ENCODE measurements at places on chromosomes 12 and 14.

GRCh38 chr12:91225316-91225715, 42.7 kb upstream of the DCN start:
- DNase-seq = no peak

- no peak for DNase-seq
These were observed 562 bp downstream of the PAN2 start for GRCh38 chr12:56333197-56333678.

DNA sequence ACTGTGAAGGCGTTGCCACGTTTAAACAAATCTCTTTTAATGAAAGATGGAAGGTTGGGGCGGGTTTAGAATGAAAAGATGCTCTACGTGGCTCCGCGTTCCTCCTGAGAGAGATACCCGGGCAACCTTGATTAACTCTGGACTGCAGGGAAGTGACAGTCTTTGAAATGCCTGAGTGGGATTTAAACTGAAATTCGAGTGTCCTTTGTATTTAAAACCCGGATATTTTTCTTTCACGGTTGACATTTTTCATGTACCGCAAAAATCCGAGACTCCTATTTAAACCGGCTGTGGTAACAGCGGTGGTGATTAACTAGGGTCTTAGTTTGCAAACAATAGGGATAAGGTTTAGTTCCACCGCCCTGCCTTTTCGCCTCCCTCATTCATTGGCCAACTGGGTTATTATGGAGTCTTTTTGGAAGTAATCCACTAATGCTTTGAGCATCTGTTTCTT, 707 bp downstream of the G2E3 start:
- peak; percentile 26 for DNase-seq

DNA sequence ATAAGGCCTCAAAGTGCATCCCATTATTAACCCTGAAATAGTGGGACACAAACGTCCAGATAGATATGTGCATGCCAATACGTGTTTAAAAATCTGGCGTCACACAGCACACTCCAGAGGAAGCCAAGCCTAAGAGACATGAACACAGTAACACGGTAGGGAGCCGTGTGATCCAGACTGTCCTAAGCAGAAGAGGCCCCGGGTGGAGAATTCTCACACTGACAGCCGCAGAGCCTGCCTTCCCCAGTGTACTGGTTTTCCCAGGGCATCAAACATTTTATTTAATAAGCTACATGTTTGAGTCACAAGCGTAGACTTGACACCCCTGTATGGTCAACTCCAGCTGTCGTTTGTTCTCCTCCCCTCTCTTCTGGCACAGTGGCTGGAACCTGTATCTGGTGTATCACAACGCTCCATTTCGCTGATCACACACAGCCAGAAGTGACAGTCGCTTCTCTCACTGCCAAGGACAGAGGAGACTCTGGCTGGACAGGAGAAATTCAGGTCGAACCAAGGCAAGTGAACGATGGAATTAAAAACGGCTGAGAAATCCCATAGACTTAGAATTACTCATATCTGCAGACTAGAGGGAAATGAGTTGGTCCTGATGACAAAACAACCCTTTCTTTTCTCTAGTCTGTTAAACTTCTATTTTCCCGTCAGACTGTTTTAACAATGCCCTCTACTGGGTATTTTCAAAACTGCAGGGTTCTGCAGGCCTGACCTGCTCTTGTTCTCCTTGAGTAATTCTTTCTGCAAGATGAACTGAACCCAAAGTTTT, 359.9 kb downstream of the RGS6 start:
- DNase-seq = no peak

- DNase-seq = no peak
These were observed 11.9 kb downstream of the RIN3 start for GRCh38 chr14:92525322-92526095.

- peak; percentile 69 for DNase-seq
These were observed 39.3 kb downstream of the CCDC177 start for GRCh38 chr14:69535230-69535848.

- peak; percentile 12 for DNase-seq
These were observed 1122.1 kb upstream of the SEL1L start for GRCh38 chr14:82655770-82656169.

- DNase-seq = peak; percentile 81
These were observed 159.4 kb downstream of the SPTSSA start for GRCh38 chr14:34302654-34303053.

DNA sequence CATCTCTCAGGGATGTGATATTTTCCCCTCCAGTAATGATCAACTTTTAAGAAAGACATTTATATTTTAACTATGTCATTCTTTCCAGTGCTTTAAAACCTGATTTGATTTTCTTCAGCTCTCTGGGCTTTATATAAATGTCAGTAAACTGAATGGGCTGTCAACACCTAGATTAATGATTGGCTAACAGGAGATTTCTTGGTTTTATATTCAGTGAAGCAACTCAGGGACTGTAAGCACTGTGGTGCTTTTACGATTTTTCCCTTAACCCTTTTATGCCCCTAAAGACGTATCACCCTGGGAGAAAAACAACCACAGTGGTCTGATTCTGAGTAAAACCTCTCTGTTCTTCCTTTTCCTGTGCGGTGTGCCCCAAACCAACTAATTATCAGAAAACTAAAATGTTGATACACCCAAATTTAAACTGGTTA, 38.0 kb downstream of the PTGER2 start:
- DNase-seq = no peak

- no peak for DNase-seq
These were observed 5.8 kb upstream of the TNFRSF1A start for GRCh38 chr12:6347367-6348338.

DNA sequence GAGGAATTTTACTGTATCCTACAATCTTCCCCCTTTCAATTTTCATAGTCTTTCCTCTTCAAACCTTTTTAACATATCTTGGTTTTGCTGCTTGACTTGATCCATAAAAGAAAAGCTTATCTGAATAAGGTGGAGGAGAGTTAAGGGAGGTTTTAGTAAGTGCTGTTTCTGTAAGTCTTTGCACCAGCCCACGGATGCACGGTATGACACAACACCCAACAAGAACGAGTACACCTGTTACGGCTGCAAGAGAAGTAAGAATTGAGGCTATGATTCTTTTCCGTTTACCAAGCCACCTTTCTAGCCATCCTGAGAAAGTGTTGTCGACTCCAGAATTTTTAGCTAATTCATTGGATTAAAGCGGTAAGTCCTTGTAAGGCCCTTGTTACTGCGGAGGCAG, 26.1 kb upstream of the CPNE8 start:
- no peak for DNase-seq

DNA sequence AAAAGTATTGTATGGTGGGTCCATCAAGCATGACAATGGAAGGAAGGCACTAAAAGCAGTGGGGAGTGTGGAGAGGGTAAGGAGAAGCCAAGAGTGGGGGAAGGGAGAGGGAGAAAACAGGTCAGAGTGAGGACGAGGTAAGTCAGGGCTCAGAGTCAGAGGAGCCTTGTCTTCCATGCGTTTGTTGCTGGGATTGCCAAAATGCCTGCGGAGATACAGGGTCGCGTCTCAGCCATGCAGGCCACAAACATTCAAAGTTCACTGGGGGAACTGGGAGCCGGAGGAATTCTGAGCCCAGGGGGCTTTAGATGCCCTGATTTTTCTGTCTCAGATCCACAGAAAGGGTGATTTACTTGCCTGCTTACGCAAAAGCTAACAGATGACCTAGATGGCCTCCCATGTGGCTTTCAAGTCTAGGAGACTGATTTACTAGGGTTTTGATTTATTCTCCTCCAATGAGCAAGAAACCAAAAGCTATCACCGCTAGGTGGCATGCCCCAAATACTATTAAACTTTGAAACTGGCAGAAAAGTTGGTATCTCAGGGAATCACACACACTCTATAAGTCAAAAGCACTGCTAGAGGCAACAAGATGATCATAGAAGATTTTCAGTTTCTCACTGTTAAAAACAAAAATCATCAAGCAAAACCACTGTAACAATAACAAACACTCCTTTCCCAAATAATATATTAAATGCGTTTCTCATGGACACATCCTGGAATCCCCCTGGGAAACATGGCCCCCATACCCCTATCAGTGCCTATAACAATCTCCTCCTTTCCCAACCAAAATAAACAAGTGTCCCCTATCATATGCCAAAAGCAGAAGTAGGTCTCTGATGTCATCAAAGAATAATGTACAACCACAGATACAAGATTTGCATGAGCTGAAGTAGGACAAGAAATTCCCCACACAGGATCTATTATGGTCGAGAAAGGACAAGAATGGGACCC, 26.6 kb upstream of the MDM1 start:
- DNase-seq = no peak

DNA sequence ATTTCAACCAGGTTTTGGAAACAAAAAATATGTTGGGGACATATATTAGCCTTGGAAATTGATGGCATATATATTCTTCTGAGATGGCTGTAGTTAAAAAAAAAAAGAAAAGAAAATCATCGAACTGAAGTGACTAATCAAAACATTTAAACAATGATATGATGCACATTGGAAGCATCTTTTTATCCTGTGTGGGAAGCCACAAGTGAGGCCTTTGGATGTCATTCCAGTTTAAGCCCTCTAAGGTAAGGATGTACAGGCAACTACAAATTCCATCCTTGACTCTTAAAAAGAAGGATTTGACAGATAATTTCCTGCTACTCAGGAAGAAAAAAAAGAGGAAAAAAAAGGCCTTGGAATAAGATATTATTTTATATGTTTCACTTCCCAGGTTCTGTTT, 9.6 kb upstream of the PTPRB start:
- DNase-seq = no peak

DNA sequence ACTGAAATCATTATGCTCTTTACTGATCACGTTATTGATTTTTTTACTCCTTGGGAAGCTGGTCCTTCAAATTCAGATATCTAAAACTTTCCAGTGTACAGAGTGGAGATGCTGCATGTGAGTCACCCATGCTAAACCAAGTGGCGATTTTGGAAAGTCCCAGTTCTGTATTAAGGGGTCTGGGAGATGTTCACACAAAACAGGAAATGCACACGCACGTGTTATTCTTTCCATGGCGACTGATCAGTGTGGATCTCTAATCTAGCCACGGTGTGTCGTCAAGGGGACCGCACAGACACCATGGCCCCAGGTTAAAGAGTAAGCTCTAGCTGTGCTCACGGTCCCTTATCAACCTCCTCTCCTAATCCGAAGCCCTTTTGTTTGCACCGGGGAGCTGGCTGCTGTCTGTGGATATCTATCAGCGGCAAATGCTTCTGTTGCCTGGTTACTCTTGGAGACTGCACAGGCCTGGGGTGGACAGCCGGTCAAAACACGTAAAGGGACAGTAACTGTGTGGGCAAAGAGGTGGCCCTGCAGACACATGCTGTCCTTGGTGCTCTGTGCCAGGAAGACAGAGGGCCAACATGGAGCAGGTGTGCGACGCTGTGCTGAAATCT, 96.6 kb downstream of the RIMBP2 start:
- DNase-seq = no peak

GRCh38 chr12:45350861-45351260, 135.0 kb downstream of the ANO6 start:
- DNase-seq = no peak

- no peak for DNase-seq
These were observed 1058.9 kb downstream of the GALC start for GRCh38 chr14:86933958-86934595.

DNA sequence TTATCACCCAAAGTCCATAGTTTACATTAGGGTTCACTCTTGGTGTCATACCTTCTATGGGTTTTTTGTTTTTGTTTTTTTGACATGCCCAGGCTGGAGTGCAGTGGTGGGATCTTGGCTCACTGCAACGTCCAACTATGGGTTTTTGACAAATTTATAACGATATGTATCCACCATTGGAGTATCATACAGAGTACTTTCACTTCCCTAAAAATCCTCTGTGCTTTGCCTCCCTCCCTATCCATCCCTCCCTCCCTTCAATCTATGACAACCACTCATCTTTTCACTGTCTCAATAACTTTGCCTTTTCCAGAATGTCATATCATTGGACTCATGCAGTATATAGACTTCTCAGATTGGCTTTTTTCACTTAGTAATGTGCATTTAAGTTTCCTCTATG, 139.0 kb upstream of the CCDC198 start:
- DNase-seq = no peak

All from NCI-H1105 (cell line).